ENCODE measurements at places on chromosomes 13 and 19. TPM values are rescaled to one million over a fixed set of nuclear protein-coding genes. Genes with fewer than 3 reads are reported as not detected.

The ZIC5 gene
- not detected for total RNA-seq

The FGF21 gene
- not detected for total RNA-seq

The PLIN4 gene
- 246 TPM for total RNA-seq

The TEX29 gene
- total RNA-seq = not detected

The NLRP4 gene
- not detected for total RNA-seq

The FXYD3 gene
- 2.1 TPM for total RNA-seq

DNA sequence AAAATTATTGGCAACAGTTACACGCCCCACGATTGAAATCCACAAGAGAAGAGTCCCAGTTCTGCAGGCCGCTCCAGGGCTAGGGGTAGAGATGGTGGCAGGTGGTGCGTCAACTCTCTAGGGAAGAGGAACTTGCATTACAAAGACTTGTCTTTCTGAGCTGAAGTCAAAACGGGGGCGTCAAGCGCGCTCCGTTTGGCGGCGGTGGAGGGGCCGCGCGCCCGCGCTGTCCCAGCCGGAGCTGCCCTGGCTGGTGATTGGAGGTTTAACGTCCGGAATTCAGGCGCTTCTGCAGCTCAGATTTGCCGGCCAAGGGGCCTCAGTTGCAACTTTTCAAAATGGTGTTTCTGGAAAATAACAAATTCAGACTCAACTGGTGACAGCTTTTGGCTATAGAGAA is 38.9 kb downstream of the SOX1 start:
- no peak overlapping the region for H3K4me3 ChIP-seq
- H3K27ac ChIP-seq = no peak overlapping the region
- no peaks in the 10 kb centered on the region for H3K36me3 ChIP-seq
- H3K27me3 ChIP-seq = peaks cover 98% of the 10 kb centered on the region
- DNase-seq = no peak

DNA sequence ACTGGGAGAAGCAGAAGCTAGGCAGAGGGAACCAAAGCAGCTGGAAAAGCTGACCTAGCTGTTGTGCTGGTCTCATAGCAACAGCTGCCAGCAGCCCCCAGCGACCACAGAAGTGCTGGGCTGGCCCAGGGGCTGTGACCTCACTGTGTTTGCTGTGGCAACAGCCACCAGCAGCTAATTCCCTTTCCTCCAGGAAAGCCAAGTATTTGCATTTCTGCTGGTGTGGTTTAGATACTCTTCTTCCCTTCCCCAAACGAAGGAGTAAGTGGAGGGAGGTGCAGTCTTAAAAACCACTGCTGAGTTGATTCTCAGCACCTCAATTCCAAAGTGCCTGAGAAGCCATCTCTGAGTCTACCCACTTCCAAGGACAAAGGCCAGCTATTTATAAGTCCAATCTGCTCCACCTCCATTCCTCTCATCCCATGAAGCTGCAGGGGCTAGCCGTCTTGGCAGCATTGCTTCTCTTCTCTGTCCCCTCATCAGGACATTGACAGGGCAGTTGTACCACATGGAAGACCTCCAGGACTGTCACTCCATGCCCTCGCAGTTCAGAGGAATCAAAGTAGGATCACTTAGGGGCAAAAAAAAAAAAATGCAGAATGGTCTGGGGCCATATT is 11.5 kb upstream of the CCDC97 start:
- H3K4me1 ChIP-seq = peaks cover 46% of the 10 kb centered on the region
- H3K27ac ChIP-seq = peak overlapping the region; percentile 90
- peaks cover 78% of the 10 kb centered on the region for H3K36me3 ChIP-seq
- H3K27me3 ChIP-seq = no peaks in the 10 kb centered on the region

DNA sequence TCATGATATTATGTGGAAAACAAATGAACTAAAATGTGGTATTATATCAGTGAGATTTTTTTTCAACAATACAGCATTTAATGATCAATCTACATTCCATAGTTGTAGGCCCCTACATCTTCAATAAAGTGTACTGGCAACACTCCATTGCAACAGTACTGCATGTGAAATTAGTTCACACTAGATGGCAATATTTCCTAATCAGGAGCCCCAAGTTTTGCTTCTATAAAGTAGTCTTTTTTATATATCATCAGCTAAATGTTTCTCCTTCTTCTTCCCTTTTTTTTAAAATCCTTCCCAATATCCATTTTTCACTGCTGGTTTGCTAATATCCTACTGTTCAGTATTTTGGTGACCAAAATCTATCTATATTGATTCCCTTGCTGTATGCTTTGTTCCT is 528.3 kb upstream of the ATXN8OS start:
- no peak overlapping the region for H3K27ac ChIP-seq
- no peak for DNase-seq
- H3K36me3 ChIP-seq = no peaks in the 10 kb centered on the region
- no peak overlapping the region for H3K4me3 ChIP-seq
- no peaks in the 10 kb centered on the region for H3K27me3 ChIP-seq

GRCh38 chr13:44437356-44438233 is 64.0 kb downstream of the SERP2 start:
- peaks cover 15% of the 10 kb centered on the region for H3K36me3 ChIP-seq
- no peaks in the 10 kb centered on the region for H3K27me3 ChIP-seq
- DNase-seq = no peak

DNA sequence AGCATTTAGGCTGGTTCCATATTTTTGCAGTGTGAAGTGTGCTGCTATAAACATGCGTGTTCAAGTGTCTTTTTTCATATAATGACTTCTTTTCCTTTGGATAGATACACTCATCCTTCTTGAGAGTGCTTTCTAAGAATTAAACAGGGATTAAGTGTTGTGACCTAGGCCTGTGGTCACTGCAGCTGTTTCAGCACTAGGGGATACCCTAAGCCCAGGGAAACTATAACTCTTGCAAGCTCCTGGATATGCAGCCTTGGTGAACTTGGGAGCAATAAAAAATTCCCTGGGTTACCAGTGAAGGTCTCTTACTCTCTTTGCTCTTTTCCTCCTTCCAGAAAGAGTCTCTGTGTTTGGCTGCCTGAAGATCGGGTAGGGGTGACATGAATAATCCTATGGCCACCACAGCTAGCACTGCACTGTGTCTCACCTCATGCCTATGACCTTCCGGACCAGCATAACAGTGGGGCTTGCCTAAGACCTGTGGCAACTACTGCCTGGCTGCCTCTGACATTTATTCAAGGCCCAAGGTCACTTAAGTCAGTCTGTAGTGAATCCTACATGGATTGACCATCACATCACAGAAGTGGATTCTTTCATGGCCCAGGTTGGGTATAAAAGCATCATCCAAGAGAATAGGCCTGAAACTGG is 799.7 kb downstream of the DACH1 start:
- no peak overlapping the region for H3K27ac ChIP-seq
- no peaks in the 10 kb centered on the region for H3K27me3 ChIP-seq
- H3K4me3 ChIP-seq = no peak overlapping the region
- DNase-seq = no peak
- H3K36me3 ChIP-seq = no peaks in the 10 kb centered on the region
- H3K4me1 ChIP-seq = no peaks in the 10 kb centered on the region

DNA sequence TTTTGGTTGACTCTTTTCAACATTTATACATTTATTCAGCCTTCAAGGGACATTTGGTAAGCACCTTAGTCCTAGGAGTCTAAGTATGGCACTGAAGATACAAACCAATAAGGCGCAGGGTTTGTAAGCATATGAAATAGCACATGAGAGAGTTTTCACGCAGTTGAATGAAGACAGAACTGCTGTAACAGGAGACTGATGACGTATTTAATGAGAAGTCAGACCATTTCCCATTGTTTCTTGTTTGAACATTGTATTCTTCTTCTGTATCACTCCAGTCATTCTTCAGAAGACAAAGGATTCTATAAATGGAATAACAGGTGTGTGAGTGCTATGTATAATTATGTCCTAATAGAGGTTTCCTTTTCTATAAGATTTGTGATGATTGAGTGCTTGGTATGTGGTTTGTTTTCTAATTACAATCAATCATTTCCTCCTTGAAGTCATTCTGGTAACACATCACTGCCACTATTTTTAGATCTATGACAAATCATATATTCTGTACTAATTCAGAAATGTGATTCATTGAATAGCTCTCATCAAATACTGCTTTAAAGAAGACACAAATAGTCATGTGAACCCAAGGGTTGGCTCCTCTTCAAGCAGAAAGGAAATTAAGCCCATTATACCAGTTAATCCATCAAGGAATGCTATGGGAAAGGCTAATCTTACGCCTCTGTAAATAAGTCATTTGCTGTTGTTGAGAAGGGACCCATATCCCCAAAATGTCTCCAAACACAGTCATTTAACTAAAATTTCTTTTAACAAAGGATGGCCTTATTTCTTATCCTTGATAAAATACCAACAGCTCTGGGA is 222.8 kb upstream of the NBEA start:
- H3K4me1 ChIP-seq = peaks cover 8% of the 10 kb centered on the region
- no peaks in the 10 kb centered on the region for H3K27me3 ChIP-seq

GRCh38 chr19:10193790-10194499 is 808 bp downstream of the DNMT1 start:
- DNase-seq = no peak
- H3K27ac ChIP-seq = peak overlapping the region; percentile 89
- no peaks in the 10 kb centered on the region for H3K27me3 ChIP-seq

DNA sequence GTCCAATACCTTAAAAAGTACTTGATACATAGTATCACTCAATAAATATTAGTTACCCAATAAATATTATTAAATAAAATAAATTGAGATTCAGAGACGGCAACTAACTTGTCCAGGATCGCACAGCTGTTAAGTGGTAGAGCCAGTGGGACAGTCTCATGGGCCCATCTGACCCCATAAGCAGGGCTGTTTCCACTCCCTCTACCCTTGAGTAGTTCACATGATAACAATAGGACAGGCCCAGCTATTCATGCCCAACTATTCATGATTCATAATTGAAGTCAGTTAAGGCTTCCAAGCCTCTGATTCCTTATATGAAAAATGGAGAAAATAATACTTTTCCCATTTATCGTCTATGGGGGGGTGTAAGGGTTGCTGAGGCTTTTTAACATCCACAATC is 78.2 kb downstream of the C13orf42 start:
- H3K4me1 ChIP-seq = no peaks in the 10 kb centered on the region
- no peak overlapping the region for H3K27ac ChIP-seq
- no peaks in the 10 kb centered on the region for H3K27me3 ChIP-seq
- no peaks in the 10 kb centered on the region for H3K36me3 ChIP-seq
- no peak for DNase-seq

DNA sequence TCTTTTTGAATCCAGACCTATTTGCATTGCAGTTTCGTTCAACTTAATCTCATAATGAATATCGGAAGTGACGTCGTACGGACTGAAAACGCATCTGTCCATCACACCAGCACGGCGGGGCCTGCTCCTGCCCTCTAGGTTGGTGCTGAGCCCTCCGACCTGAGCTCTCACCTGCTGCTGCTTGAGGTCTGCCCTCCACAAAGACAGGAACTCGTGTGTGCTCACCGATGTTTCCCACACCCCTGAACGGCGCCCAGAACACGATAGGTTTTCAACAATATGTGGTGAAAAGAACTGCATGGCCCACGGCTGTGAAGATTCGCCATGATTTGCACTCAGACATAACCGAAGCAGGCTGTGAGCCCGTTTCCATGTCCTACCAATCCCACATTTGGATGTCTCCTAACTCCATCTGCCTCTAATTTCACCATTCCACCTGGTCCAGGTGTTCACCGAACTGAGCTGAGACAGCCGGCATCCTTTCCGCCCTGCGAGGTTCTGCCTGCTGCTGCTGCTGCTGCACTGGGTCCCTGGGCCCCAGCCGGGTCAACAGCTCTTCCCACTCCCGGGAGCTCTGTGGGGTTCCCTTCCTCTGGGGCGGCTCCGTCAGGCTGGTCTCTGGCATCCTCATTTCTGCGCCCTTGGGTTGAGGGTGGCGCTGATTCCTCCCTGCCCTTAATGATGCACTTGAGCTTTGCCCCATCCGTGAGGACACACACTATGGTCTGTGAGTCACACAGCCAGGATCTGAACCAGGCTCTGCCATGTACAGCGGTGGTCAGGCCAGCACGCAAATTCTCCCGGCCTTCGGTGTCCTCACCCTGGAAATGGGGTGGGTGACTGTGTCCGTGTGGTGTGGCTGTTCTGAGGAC is 20.9 kb downstream of the GRTP1 start:
- no peaks in the 10 kb centered on the region for H3K4me1 ChIP-seq
- DNase-seq = no peak
- H3K27me3 ChIP-seq = no peaks in the 10 kb centered on the region
- no peaks in the 10 kb centered on the region for H3K36me3 ChIP-seq
- H3K27ac ChIP-seq = no peak overlapping the region
- no peak overlapping the region for H3K4me3 ChIP-seq

DNA sequence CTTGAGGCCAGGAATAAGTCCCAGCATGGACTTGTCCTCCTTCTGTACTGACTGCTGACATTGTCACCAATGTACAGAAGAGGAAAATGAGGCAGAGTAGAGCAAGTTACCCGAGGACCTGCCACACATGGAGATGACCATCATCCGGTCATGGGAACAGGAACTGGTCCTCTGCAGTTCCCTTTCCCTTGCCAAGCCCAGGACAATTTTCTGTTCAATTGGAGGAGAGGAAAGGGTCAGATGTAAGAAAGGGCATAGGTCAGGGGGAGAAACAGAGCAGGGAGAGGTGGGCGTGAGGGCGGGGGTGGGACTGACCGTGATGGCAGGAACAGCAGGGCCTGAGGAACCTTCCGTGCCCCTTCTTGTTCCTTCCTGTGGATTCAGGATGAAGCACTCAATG is 18.6 kb downstream of the PHLDB3 start:
- DNase-seq = no peak
- H3K27ac ChIP-seq = no peak overlapping the region

GRCh38 chr13:21176215-21176981 is at the start of the genes MRPL57 and SKA3:
TSS of gene MRPL57 (plus strand) at chr13:21176658. CDS start at chr13:21176917, 259 bp downstream.
TSS of gene SKA3 (minus strand) at chr13:21176552. CDS start at chr13:21176477, 75 bp downstream.
- no peaks in the 10 kb centered on the region for H3K27me3 ChIP-seq
- H3K4me1 ChIP-seq = peaks cover 10% of the 10 kb centered on the region
- peak within 1 kb of the TSS; percentile 85 for H3K4me3 ChIP-seq

Measured in heart right ventricle (tissue), 16 donors.